ENCODE measurements at places on chromosomes 7 and 10. TPM values are rescaled to one million over a fixed set of nuclear protein-coding genes. Genes with fewer than 3 reads are reported as not detected.

Gene RELN
- 9.3 TPM for total RNA-seq

DNA sequence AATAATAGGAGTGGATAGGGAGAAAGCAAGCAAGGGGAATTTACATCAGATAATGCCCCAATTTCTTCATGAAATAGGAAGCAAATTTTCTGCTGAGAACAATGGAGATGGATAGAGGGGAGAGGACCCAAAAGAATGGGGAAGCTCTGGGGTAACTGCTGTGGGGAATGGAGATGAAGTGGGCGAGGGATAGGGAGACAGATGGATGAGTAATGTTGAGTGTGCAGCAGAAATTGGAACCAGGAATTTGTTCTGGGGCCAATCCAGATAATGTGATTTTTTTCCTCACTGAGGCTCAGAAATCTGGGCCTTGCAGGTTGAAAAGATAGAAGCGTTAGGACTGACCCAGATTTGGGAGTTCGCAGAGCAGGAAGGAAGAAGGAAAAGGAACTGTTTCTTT, 24.5 kb upstream of the MRC1 start:
- no peaks in the 10 kb centered on the region for H3K4me1 ChIP-seq
- no peak overlapping the region for H3K4me3 ChIP-seq
- no peak overlapping the region for H3K27ac ChIP-seq
- H3K27me3 ChIP-seq: no peaks in the 10 kb centered on the region
- H3K36me3 ChIP-seq: no peaks in the 10 kb centered on the region

DNA sequence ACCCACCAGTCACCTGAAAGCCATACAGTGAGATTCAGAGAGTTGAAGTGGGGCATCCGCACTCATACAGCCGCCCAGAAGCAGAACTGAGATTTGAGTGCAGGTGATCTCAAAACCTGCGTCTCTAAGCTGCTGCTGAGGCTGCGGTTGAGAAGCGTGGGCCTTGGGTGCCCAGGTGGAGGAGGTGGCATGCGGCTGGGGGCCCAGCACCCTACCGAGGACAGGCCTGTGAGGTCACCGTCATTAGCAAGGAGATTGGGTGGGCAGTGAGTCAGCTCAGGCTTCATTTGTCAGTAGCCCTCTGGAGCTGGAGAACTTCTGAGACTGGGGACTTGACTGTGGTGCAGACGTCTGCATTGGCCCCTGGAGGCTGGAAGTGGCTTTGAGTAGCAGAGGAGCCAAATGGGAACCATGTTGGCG, 29.8 kb downstream of the ZMIZ1 start:
- DNase-seq: no peak
- H3K4me3 ChIP-seq: no peak overlapping the region
- H3K27me3 ChIP-seq: no peaks in the 10 kb centered on the region

- DNase-seq: peak; percentile 49
- H3K4me3 ChIP-seq: peak overlapping the region; percentile 77
- H3K27ac ChIP-seq: peak overlapping the region; percentile 77
- peaks cover 27% of the 10 kb centered on the region for H3K4me1 ChIP-seq
Observed at GRCh38 chr7:55571511-55572377, 558 bp downstream of the VOPP1 start.

- H3K27me3 ChIP-seq: no peaks in the 10 kb centered on the region
- no peak overlapping the region for H3K27ac ChIP-seq
- H3K36me3 ChIP-seq: no peaks in the 10 kb centered on the region
- no peak overlapping the region for H3K4me3 ChIP-seq
- no peaks in the 10 kb centered on the region for H3K4me1 ChIP-seq
Observed at GRCh38 chr7:39095875-39096619, 118.3 kb downstream of the POU6F2 start.

- H3K27ac ChIP-seq: no peak overlapping the region
- no peaks in the 10 kb centered on the region for H3K27me3 ChIP-seq
- no peak for DNase-seq
- no peak overlapping the region for H3K4me3 ChIP-seq
- peaks cover 4% of the 10 kb centered on the region for H3K36me3 ChIP-seq
Observed at GRCh38 chr10:79072994-79073645, 4.4 kb downstream of the ZMIZ1 start.

Gene MXI1
- 17.1 TPM for total RNA-seq

DNA sequence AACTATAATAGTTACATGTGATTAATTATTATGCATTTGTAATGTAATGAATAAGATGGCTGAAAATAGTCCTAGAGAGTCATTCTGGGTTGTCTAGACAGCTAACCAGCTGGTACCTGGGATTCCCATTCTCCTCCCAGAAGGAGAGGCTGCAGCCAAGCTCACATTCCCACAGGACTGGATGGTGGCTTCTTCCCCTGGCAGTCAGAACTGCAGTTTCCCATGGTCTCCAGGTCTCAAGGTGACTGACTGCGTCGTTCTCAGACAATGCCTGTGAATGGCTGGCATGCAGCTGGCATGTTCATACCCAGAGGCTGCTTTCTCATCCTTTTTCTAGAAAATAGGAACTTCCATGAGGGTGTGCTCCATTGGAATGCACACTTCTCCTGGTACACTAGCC, 21.3 kb downstream of the TAS2R16 start:
- no peak overlapping the region for H3K4me3 ChIP-seq
- no peaks in the 10 kb centered on the region for H3K36me3 ChIP-seq
- DNase-seq: no peak
- H3K27me3 ChIP-seq: no peaks in the 10 kb centered on the region
- no peaks in the 10 kb centered on the region for H3K4me1 ChIP-seq
- no peak overlapping the region for H3K27ac ChIP-seq

DNA sequence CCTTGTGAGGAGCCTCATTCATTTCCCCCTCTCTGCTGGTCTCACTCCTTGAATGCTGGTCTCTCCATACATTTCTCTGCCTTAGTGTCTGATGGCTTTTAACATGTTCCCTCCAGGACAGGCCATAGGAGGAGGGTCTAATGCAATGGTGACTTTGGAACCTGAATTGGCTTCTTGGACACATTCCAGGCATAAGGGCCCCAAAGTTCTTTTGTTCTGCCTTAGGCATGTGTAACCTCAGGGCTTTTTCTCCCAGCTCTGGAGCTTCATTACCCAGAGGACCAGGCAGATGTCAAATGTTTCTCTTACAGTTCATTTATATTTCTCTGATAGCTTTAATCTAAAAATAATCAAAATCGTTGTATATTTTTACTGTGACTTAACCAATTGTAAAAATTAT, 162.6 kb downstream of the SDK1 start:
- no peak overlapping the region for H3K4me3 ChIP-seq
- H3K36me3 ChIP-seq: no peaks in the 10 kb centered on the region
- no peaks in the 10 kb centered on the region for H3K4me1 ChIP-seq
- H3K27me3 ChIP-seq: no peaks in the 10 kb centered on the region

DNA sequence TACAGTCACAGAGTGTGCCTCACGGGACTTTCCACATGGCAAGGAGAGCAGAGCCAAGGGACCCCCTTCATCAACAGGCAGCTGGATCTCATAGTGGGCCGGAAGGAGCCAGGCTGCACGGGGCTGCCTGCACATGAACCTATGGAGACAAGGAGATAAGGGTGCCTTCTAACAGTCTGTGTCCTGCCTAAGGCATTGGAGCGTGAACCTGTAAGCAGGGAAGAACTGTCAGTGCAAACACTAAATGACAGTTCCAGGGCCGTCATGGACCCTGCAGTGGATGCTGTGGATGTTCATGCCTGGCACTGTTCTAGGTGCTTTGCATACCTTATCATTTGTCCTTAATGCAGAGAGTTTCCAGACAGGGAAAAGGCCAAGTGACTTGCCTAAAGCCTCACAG, 85.9 kb downstream of the WIPF3 start:
- H3K4me1 ChIP-seq: no peaks in the 10 kb centered on the region
- no peak overlapping the region for H3K27ac ChIP-seq
- no peak overlapping the region for H3K4me3 ChIP-seq
- DNase-seq: no peak
- H3K36me3 ChIP-seq: peaks cover 11% of the 10 kb centered on the region

DNA sequence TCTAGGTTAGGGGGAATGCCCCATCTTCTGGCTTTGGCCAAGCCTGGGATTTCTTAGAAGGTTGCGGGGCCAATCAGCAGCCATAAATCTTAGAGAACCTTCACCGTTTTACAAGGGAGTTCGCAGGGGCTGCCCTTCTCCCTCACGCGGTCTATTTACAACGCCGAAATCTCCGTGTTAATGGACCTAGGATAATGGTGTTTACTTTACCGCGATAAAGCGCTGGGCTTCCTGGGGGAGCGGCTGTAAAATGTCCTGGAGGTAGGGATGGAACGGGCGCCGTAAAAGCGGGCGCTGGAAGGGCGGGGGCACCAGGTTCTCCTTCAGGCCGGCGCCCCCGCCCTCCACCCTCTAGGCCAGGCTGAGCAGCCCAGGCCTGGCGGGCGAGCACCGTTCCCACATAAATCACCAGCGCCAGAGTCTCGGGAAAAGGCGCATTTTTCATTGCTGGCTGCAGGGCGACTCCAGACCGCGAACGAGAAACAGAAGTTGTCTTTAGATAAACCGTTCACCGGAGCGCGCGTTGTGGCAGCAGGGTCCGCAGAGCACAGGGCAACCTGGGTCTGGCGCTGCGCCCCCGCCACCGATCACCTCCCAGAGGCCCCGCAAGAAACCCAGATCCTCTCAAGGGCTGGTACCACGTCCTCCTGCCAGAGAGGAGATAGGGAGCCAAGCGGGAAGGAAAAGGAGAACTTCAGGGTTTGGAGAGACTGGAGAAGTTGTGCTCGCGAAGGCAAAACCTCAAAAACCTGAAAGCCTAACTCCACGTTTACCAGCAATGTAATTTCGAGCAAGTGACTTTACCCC, 12.5 kb upstream of the NKX2-3 start:
- peaks cover 73% of the 10 kb centered on the region for H3K27me3 ChIP-seq
- peaks cover 17% of the 10 kb centered on the region for H3K4me1 ChIP-seq
- H3K4me3 ChIP-seq: no peak overlapping the region
- no peak for DNase-seq

- no peaks in the 10 kb centered on the region for H3K36me3 ChIP-seq
- DNase-seq: peak; percentile 83
- no peaks in the 10 kb centered on the region for H3K27me3 ChIP-seq
- H3K4me1 ChIP-seq: no peaks in the 10 kb centered on the region
- H3K4me3 ChIP-seq: no peak overlapping the region
Observed at GRCh38 chr10:61284222-61284890, 168.8 kb downstream of the TMEM26 start.

Gene MYOF
- total RNA-seq: 37.6 TPM

DNA sequence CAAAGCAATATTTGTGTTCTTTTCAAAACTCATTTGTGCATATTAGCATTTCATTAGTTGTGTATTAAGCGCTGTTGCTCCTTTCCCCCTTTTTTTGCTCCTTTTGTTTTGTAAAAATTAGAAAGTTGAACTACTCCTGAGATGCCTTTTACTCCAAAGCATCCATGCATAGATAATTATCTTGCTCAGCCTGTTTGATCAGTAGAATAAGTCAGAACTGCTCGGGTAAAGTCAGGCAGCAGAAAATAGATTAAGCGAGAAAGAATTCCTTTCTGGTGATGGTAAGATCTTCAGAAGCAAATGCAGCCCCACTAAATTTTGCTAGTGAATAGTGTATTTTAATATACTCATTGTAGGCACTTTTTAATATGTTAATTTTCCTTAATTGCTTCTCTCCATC, 227.1 kb downstream of the TEX36 start:
- H3K36me3 ChIP-seq: no peaks in the 10 kb centered on the region
- DNase-seq: no peak
- no peaks in the 10 kb centered on the region for H3K4me1 ChIP-seq
- peaks cover 2% of the 10 kb centered on the region for H3K27me3 ChIP-seq
- no peak overlapping the region for H3K4me3 ChIP-seq

DNA sequence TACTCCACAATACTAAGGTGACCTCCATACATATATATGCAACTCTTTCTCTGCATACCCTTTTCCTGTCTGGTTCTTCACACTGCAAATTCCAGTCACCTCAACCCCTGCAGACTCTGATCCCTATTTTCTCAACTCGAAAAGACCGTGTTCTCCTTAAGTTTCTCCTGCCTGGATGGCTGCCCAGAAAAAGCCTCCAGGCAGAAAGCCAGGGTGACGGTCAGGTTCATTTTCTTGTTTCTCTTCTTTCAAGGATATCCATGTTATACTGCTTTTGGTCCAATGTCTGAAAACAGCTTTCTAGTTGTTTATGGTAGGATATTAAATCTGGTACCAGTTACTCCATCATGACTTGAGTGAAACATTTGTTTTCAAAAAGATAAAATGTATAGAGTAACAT, 267.8 kb upstream of the MYO3A start:
- no peak overlapping the region for H3K4me3 ChIP-seq
- no peaks in the 10 kb centered on the region for H3K36me3 ChIP-seq
- no peaks in the 10 kb centered on the region for H3K4me1 ChIP-seq
- H3K27me3 ChIP-seq: no peaks in the 10 kb centered on the region
- no peak overlapping the region for H3K27ac ChIP-seq

GRCh38 chr7:123770378-123770777, 21.6 kb upstream of the WASL start:
- H3K36me3 ChIP-seq: no peaks in the 10 kb centered on the region
- H3K27ac ChIP-seq: no peak overlapping the region
- no peak overlapping the region for H3K4me3 ChIP-seq
- H3K27me3 ChIP-seq: no peaks in the 10 kb centered on the region

DNA sequence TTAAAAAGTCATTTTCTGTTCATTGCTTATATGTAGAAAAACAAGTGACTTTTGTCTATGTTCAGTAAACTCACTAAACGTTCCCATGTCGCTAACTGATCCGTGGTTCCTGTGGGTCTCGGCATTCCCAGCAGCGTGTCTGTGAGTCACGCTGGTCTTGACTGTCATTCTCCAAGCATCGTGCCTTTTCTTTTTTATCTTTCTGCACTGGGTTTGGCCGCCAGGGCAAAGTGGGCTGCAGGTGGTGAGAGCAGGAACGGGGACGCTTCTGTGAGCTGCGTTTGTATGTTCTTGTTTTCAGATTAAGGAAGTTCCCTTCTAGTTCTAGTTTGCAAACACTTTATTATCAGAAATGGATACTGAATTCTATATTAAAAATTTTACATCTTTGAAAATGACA, 6.8 kb upstream of the SCART1 start:
- DNase-seq: no peak
- no peak overlapping the region for H3K4me3 ChIP-seq
- no peaks in the 10 kb centered on the region for H3K4me1 ChIP-seq
- no peak overlapping the region for H3K27ac ChIP-seq
- H3K27me3 ChIP-seq: no peaks in the 10 kb centered on the region

DNA sequence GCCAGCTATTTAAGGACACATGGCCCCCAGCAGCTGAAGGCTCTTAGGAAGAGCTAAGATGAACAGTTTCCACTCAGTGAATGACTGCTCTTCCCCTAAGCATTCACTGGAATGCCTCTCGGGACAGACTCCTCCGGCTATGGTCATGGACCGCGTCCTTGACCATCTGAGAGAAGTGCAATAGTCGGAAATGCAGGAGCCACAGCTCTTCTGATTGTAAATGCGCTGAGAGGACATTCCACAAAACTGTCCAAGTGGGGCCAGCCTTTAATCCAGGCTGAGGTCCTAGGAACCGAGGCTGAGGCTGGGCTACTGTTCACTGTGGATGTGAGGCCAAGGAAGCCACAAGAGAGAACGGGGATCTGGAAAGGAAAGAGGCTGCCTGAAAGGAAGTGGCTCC, 162.0 kb upstream of the TMEM72 start:
- H3K36me3 ChIP-seq: no peaks in the 10 kb centered on the region
- no peak overlapping the region for H3K4me3 ChIP-seq
- H3K27me3 ChIP-seq: no peaks in the 10 kb centered on the region
- H3K27ac ChIP-seq: no peak overlapping the region
